ENCODE measurements at places on chromosomes 16 and 17. TPM values are rescaled to one million over a fixed set of nuclear protein-coding genes. Genes with fewer than 3 reads are reported as not detected.

The PPM1E gene
- 0.07 TPM for total RNA-seq

The CCDC78 gene
- total RNA-seq = 5.7 TPM

DNA sequence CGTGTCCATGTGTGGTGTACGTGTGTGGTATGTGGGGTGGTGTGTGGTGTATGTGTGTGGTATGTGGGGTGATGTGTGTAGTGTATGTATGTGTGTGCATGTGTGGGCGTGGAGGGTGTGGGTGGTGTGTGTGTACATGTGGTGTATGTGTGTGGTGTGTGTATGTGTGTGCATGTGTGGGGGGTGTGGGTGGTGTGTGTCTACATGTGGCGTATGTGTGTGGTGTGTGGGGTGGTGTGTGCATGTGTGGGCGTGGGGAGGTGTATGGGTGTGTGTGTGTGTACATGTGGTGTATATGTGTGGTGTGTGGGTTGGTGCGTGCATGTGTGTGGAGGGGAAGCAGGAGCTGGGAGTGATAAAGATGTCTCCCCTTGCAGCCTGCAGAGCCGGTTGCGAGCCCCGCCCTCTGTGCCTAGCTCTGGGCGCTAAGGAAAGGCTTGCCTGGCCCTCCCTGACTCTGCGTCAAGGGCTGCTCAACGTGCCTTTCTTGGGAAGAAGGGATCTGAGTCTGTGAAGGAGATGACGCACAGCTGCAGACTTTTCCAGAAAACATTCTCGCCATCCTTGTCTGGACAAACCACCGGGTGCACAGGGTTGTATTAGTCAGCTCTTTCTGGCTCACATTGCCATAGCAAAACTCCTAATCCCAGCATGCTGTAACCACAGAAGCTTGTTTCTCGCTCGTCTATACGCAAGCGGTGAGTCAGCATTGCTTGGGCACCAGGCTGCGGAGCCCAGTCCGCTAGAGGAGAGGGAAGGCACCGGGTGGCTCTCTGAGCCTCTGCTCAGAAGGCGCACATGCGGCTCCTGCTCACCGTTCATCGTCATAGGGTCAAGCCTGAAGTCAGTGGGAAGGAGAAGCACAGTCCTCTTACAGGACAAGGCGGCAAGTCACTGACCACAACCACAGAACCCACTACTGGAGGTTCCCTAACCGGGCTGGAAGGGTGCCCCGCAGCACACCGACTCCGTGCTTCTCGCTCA lies 2.0 kb upstream of the CD300H start:
- peaks cover 25% of the 10 kb centered on the region for H3K27me3 ChIP-seq
- H3K4me1 ChIP-seq = peaks cover 11% of the 10 kb centered on the region
- no peak overlapping the region for H3K27ac ChIP-seq
- peak; percentile 53 for DNase-seq
- no peak overlapping the region for H3K4me3 ChIP-seq
- H3K36me3 ChIP-seq = no peaks in the 10 kb centered on the region

DNA sequence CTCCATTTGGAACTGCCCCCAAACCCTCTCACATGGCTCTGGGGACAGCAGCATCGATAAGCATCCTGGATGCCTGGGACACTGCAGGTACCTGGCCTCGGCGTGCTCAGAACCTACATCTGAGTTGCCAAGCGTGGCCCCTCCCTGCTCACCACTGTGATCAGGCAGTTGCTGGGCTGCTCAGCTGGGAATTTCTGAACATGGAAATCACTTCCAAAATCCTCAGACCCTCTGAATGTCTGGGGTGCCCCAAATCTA lies 6.3 kb downstream of the CDH5 start:
- H3K27me3 ChIP-seq = no peaks in the 10 kb centered on the region
- no peaks in the 10 kb centered on the region for H3K36me3 ChIP-seq
- H3K4me3 ChIP-seq = no peak overlapping the region
- H3K27ac ChIP-seq = no peak overlapping the region

All from activated CD8-positive, alpha-beta T cell treated with anti-CD3 and anti-CD28 coated beads for 36 hours (primary cell).